ENCODE measurements at places on chromosomes 5 and 9. TPM values are rescaled to one million over a fixed set of nuclear protein-coding genes. Genes with fewer than 3 reads are reported as not detected.
A peak's percentile ranks its signal among the peaks of the same experiment; 100 is the strongest.

DNA sequence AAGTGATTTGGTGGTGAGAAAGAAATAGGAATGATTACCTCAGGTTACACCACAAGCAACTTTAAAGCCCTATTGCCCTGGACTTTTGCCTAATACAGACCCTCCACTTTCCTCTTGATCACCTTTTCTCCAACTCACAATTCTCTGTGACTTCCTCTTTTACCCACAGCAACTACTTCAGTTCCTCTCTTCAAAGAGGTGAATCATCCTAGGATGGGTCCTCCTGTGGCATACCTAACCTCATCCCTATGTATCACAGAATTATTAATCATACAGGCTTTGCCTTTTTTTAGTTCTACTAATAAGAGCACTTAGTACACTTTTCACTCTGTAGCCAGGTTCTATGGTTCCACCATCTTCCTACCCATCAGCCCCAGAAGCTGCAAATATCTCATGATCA is 19.6 kb upstream of the INSL6 start:
- no peaks in the 10 kb centered on the region for H3K36me3 ChIP-seq
- DNase-seq, result no peak
- H3K4me3 ChIP-seq, result no peak overlapping the region
- H3K4me1 ChIP-seq, result no peaks in the 10 kb centered on the region

The MEGF10 gene
- total RNA-seq, result not detected

DNA sequence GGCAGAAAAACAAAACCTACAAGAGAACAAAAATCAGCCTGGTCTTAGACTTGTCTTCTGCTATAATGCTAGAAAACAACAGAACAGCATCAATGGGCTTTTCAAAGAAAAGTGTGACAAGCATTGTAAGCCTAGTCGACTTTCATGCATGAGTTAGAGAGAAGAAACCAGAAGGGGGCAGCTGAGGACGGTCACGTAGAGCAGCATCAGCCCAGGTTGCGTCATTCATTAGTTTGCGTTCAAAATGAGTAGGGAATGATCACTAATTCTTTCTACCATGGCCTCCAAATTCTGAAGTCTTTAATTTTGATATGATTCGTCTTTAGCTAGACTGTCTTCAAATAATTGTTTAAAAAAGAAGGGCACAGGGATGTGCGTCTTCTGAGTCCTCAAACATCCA is 4.7 kb upstream of the ISCA1 start:
- H3K36me3 ChIP-seq, result no peaks in the 10 kb centered on the region
- H3K4me1 ChIP-seq, result peaks cover 9% of the 10 kb centered on the region
- peaks cover 4% of the 10 kb centered on the region for H3K27me3 ChIP-seq
- DNase-seq, result no peak
- H3K27ac ChIP-seq, result no peak overlapping the region

The TMEFF1 gene
- total RNA-seq, result 1.9 TPM

The KIF4B gene
- 0.11 TPM for total RNA-seq

The HACD4 gene
- 2.8 TPM for total RNA-seq

The ARHGEF39 gene
- total RNA-seq, result 3.1 TPM

DNA sequence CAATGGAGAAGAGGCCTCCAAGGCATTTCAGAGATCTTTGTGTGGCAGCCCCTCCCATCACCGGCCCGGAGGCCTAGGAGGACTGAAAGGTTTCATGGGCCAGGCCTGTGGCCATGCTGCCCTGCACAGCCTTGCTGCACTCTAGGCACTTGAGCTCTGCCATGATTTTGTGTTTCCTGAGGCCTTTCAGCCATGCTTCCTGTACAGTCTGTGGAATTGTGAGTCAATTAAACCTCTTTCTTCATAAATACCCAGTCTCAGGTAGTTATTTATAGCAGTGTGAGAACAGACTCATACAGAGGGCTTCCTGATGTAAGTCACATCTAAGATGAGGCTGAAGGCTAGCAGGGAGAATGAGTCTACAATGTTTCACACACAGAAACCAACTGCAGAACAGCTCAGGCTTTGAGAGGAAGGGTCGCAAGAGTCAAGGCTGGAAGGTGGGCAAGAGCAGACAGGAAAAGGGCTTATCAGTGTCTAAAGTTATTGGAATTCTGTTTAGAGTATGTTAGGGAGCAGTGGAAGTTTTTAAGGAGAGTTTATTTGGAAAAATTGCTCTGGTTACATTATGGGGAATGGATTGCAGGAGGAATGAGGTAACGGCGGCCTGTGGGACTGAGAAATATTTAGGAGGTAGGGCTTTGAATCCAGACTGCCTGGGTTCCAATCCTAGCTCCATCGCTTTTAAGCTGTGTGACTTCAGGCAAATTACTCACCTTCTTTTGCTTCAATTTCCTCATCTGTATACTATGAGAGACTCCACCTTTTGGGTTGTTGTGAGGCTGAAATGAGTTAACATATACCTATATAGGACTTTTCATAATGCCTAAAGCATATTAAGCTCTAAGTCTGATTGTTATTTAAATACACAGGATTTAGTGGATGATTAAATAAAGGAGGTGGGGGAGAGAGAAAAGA is 291.2 kb downstream of the CWC27 start:
- peak; percentile 43 for DNase-seq
- peaks cover 2% of the 10 kb centered on the region for H3K27me3 ChIP-seq
- H3K36me3 ChIP-seq, result 0 out of 2 replicates have a peak, but pooled peaks cover 5% of the 10 kb centered on the region
- H3K4me1 ChIP-seq, result peaks cover 43% of the 10 kb centered on the region
- peak overlapping the region; percentile 84 for H3K27ac ChIP-seq

DNA sequence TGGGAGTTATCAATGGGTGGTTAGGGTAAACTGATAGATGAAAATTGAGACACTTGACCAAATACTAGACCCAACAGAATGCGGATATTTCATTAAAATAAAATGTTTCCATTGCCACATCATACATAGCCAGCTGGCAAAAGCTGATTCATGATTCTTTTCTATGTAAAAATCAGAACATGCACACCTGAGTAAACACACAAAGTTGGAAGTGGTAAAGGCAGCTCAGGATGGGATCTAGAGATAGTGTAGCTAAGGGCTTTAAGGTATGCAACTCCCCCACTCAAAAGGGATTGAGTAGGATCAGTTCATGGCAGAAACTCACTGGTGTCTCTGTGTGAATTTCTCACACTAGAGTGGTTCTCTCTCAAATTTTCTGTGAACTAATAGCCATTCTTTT is 541.1 kb upstream of the GRAMD2B start:
- no peaks in the 10 kb centered on the region for H3K27me3 ChIP-seq
- no peaks in the 10 kb centered on the region for H3K36me3 ChIP-seq
- DNase-seq, result no peak
- H3K27ac ChIP-seq, result no peak overlapping the region
- H3K4me1 ChIP-seq, result no peaks in the 10 kb centered on the region
- H3K4me3 ChIP-seq, result no peak overlapping the region

GRCh38 chr9:70127540-70128416 is 84.1 kb downstream of the MAMDC2 start:
- H3K27ac ChIP-seq, result no peak overlapping the region
- no peak overlapping the region for H3K4me3 ChIP-seq
- DNase-seq, result no peak
- H3K4me1 ChIP-seq, result peaks cover 12% of the 10 kb centered on the region
- no peaks in the 10 kb centered on the region for H3K27me3 ChIP-seq
- no peaks in the 10 kb centered on the region for H3K36me3 ChIP-seq

The PDZD2 gene
- 0.26 TPM for total RNA-seq

GRCh38 chr5:62306323-62306895 is 403 bp downstream of the KIF2A start:
- H3K4me1 ChIP-seq, result peaks cover 46% of the 10 kb centered on the region
- H3K27ac ChIP-seq, result peak overlapping the region; percentile 90
- peaks cover 2% of the 10 kb centered on the region for H3K27me3 ChIP-seq
- H3K36me3 ChIP-seq, result peaks cover 16% of the 10 kb centered on the region
- DNase-seq, result peak; percentile 1
- peak overlapping the region; percentile 95 for H3K4me3 ChIP-seq

The FKTN gene
- 32.7 TPM for total RNA-seq

GRCh38 chr9:111610149-111610548 is 10.7 kb upstream of the PTGR1 start:
- DNase-seq, result no peak
- no peaks in the 10 kb centered on the region for H3K36me3 ChIP-seq
- H3K4me1 ChIP-seq, result no peaks in the 10 kb centered on the region
- no peak overlapping the region for H3K27ac ChIP-seq

DNA sequence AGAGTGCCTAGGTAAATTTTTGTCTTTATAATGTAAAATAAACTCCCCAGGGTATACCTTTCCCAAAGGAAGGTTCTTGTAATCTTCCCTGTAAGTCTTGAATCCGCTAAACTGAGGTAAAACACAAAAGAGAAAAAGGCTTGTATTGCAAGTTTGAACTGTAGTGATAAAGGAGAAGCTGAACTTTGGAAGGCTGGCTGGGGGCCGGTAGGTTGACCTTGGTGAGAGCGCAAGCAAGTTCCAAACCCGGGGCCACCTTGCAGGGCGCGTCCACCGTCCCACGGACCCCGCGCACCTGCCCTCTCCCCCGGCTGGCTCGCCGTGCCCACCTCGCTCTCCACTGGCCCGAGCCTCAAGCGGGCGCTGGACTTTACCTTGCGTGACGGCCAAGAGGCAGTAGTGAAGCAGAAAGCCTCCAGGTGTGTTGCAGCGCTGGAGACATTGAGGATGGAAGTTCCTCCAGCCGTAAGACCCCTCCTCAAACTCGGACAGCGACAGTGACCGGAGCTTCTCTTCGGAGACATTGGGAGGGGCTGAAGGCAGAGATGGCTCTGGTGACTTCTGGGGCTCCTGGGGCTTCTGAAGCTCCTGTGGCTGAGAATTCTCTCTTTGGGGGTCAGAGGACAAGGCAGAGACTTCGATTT is 428 bp downstream of the SLCO4C1 start:
- H3K4me3 ChIP-seq, result no peak overlapping the region
- no peak overlapping the region for H3K27ac ChIP-seq
- H3K4me1 ChIP-seq, result no peaks in the 10 kb centered on the region
- no peaks in the 10 kb centered on the region for H3K36me3 ChIP-seq
- DNase-seq, result no peak
- peaks cover 2% of the 10 kb centered on the region for H3K27me3 ChIP-seq

DNA sequence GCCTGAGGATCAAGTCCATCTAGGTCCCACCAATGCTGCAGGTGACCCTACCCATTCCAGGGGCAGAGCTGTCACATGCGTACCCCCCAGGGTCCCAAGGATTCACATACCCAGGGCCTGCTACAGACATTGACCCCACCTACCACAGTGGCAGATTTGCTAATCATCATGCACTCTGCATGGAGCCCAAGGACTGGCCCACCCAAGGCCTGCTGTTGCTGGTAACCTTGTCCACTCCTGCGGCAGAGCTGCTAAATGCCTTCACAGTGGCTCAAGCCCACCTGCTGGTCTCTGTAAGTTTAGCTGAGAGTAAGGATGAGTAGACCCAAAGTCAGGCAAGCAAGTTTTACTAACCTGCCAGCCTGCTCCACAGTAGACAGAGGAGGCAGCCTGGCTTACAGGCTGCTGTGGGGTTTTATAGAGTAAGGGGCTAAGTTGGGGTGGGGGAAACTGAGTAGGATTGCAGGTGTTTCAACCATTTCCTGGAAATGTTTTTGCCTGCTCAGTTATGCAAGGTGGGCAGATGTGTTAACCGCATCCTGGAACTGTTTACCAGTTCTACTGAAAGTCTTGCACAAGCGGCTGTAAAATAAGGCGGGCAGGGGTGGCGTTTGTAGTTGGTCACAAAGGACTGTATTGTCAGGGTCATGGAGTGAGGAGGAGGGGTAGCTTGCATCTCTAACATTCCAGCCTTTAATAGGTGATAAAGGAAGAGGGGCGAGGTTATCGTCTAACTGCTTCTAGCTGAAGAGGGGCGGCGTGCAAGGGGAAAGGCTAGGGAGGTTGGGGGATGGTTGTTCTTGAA is 2163.5 kb upstream of the WWC1 start:
- no peak overlapping the region for H3K4me3 ChIP-seq
- no peaks in the 10 kb centered on the region for H3K4me1 ChIP-seq
- no peak overlapping the region for H3K27ac ChIP-seq
- no peaks in the 10 kb centered on the region for H3K36me3 ChIP-seq

DNA sequence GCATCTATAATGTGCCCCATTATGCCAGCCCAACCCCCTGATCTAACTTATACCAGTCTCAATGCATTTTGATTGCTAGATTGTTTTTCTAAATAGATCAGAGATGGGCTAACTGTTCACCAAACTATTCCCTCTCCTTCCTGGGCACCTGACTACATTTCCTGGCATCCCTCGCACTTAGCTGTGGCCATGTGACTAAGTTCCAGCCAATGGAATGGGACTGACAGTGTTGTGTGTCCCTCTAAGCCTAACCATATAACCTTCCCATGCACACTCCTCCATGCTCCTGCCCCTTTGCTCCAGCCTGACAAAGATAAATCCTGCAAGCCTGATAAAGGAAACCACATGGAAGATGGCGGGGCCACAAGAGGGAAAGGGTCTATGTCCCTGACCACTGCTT is 12.3 kb upstream of the IFNK start:
- no peaks in the 10 kb centered on the region for H3K36me3 ChIP-seq
- peaks cover 10% of the 10 kb centered on the region for H3K27me3 ChIP-seq
- no peak overlapping the region for H3K27ac ChIP-seq

DNA sequence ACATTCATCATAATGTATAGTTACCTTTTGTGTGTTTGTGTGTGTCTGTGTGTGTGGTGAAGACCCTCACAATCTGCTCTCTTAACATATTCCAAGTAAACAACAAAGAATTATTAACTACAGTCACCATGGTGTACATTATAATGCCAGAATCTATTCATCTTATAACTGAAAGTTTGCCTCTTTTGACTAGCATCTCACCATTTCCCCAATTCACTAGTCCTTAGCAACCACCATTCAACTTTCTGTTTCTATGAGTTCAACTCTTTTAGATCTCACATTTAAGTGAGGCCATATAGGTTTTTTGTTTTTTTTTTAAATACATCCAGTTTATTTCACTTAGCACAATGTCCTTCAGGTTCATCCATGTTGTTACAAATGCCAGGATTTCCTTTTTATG is 83.6 kb downstream of the SMC2 start:
- H3K27me3 ChIP-seq, result no peaks in the 10 kb centered on the region
- no peaks in the 10 kb centered on the region for H3K36me3 ChIP-seq
- H3K27ac ChIP-seq, result no peak overlapping the region
- no peaks in the 10 kb centered on the region for H3K4me1 ChIP-seq

The ZNF879 gene
- 2.9 TPM for total RNA-seq

The FASTKD3 gene
- total RNA-seq, result 8.0 TPM

The LRRC70 gene
- total RNA-seq, result not detected

- H3K4me1 ChIP-seq, result peaks cover 57% of the 10 kb centered on the region
- no peaks in the 10 kb centered on the region for H3K36me3 ChIP-seq
- H3K27me3 ChIP-seq, result no peaks in the 10 kb centered on the region
- no peak overlapping the region for H3K27ac ChIP-seq
These were observed 8.8 kb upstream of the DUSP1 start for GRCh38 chr5:172779691-172780341.

- no peak for DNase-seq
- peaks cover 25% of the 10 kb centered on the region for H3K36me3 ChIP-seq
- 0 out of 2 replicates have a peak, but pooled peaks cover 6% of the 10 kb centered on the region for H3K4me1 ChIP-seq
- H3K4me3 ChIP-seq, result no peak overlapping the region
- H3K27ac ChIP-seq, result no peak overlapping the region
These were observed 26.6 kb downstream of the FST start for GRCh38 chr5:53507013-53507412.

The HMGCS1 gene
- 15.1 TPM for total RNA-seq

Data from HFFc6 (cell line).